NCI-H2029 (cell line): ENCODE measurements at places on chromosomes 2 and 18.

GRCh38 chr2:191678437-191679100 lies 633 bp downstream of the NABP1 start:
- DNase-seq, result no peak

DNA sequence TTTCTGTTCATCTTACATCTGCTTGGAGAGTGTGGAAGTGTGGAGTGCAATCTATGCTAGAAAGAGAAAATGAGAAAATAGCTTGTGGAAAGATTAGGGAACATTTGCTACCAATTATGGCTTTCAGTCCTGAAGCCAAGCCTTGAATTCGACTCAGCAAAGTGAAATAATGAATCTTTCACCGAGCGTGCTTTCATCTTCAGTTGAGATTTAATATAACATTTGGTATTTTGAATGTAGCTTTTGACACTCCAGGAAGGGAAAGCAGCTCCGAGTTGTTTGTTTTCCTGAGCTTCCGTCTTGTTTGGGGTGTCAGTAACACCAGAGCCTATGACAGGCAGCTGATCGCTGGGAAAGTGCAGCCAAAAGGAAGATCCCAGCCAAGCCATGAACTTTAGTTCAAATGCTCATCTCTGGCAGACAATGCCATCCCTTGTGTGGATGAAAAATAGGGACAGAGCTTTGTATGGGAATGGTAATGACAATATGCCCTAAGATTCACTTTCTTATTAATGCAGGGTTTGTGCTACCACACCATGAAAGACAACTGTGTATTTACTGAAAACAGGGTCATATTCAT lies 25.0 kb upstream of the PHLPP1 start:
- no peak for DNase-seq

- DNase-seq, result no peak
Measured at GRCh38 chr2:160063271-160063670, 856 bp upstream of the PLA2R1 start.

DNA sequence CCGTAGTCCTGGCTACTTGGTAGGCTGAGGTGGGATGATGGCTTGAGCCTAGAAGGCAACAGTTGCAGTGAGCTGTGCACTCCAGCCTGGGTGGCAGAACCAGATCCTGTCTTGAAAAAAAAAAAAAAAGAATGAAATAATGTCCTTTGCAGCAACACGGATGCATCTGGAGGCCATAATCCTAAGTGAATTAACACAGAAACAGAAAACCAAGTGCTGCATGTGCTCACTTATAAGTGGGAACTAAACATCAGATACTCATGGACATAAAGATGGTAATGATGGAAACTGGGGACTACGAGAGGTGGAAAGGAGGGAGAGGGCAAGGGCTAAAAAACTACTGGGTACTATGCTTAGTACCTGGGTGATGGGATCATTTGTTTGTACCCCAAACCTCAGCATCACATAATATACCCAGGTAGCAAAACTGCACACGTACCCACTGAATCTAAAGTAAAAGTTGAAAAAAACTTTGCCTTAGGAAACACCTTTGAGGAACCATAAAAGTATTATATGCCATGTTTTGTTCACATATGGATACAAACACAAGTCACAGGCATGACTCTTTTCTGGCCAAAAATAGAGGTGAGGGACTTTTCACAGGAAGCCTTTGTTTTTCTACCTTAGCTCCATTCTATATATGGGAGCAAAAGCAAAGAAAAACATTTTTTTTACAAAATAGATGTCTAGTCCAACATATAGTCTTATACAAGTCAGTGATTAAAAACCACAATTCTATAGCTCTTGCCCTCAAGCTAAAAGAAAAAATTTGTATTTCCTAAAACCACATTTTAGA lies 36.6 kb downstream of the GPR155 start:
- DNase-seq, result no peak

DNA sequence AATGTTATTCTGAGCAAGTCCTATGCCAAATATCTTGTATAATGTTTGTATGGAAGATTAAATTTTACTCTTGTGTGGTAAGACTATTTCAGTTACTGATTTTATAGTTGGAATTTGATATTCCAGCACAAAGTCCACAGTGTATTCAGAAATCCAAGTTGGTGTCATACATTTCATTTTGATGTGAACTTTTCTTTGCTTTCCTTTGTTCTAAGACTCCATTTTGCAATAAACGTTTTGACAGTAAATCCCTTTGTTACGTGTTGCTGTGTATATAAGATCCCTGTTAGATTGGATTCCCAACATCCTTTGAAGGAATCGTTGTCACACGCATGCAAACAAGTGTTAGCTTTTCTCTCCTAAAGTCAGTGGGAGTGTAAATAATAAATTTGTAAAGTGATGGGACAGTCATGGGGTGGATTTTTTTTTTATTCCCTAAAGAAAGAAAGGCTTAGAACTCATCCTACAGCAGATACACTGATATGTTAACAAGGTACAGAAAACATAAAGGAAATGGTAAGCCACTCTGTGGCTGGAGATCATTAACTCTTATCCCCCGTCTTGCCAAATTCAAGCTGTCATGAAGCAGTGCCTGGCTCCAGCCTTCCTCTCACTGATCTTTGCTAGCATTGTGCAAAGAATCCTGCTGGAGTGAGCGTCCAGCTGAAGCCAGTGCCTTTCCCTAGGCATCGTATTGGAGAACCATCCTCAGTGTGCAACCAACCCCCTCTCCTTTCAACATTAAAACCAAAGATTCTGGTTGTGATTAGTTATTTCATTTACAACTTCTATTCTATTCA lies 127.6 kb upstream of the CDCA7 start:
- no peak for DNase-seq

DNA sequence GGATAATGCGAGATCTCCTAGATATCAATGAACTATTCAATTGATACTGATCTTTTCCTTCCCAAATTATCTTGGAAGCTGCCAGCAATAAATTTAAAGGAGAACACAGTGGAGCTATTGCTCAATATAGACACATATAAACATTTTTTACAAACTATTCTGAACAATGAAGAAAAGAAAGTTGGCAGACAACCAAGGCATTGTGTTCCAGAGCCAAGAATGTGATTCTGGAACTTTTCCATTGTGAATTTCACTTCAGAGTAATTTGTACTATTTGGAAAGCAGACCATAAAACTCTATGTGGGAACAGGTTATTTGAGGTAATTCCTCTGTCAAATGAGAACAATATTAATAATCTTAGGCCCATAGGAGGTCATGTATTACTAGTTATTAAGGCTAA lies 588.2 kb downstream of the IRS1 start:
- no peak for DNase-seq
